ENCODE measurements at places on chromosomes 13 and 19. TPM values are rescaled to one million over a fixed set of nuclear protein-coding genes. Genes with fewer than 3 reads are reported as not detected.

The ACP7 gene
- not detected for polyA plus RNA-seq

The ZIM2 gene
- not detected for polyA plus RNA-seq

GRCh38 chr13:64529874-64530485 lies 2700.2 kb downstream of the PCDH9 start:
- DNase-seq, result no peak

The ZNF587B gene
- polyA plus RNA-seq, result 3.7 TPM

DNA sequence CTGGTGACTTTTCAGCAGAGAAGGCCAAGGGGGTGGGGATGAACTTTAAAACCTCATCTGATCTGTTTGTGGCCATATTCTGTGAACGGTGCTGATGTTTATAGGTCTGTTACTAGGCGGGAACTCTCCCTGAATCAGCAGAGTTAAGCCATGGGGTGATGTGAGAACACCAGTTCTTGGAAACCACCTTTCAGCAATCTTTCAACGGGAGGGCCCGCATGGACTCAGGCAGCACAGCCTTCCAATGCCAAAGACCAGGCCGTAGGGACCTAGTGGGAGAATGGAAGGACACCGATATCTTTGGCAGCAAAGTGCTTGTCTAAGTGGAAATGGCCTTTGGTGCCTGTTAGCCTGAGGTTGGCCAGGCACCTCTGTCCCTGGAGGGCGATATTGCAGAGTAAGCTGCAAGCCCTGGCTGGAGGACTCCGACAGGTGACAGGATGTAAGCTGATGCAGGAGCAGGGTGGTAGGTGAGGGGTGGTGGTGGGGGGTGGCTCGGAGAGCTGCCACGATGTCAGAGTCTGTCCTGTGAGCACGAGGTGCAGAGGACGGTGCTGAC lies 57.0 kb downstream of the ERCC5 start:
- no peak for DNase-seq

The LRP3 gene
- 25.7 TPM for polyA plus RNA-seq

DNA sequence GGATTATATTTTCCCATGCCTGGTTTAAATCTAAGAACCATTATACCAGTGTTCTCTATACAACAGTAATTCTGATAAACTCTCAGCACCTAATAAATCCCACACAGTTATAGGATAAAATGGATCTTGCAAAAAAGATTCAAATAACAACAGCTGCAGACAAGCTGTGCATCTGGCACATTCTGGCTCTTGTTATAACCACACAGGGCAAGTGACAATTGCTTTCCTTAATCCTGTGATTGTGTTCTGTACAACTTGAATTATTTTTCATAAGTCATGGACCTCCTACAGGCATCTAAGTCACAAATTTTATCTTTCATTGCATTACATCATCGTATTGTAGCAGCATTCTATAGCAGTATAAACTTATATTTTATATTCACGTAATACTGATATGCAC lies 948.3 kb downstream of the SLITRK1 start:
- no peak for DNase-seq

GRCh38 chr13:74117207-74117705 lies 16.9 kb downstream of the KLF12 start:
- DNase-seq, result no peak

GRCh38 chr13:61110732-61111131 lies 304.9 kb downstream of the PCDH20 start:
- DNase-seq, result no peak

The KLK2 gene
- not detected for polyA plus RNA-seq

- no peak for DNase-seq
Measured at GRCh38 chr13:32932376-32932775, 83.8 kb upstream of the KL start.

GRCh38 chr19:12199757-12200419 lies 37.0 kb downstream of the ZNF136 start:
- no peak for DNase-seq

DNA sequence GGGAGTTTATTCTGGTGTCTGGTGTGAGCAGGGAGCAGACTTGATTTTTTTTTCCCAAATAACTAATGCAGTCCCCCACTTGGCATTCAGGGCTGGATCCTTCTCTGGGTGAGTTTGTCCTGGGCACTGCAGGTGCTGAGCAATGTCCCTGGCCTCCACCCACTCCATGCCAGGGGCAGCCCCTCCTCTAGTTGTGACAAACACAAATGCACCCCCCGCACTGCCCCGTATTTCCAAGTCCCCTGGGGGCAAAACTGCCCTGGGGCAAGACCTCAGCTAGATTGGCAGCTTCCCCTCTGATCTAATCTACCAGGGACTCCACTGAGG lies 6.4 kb downstream of the MOB3A start:
- DNase-seq, result no peak

- DNase-seq, result no peak
Measured at GRCh38 chr13:27631156-27631555, 9.5 kb downstream of the POLR1D start.

DNA sequence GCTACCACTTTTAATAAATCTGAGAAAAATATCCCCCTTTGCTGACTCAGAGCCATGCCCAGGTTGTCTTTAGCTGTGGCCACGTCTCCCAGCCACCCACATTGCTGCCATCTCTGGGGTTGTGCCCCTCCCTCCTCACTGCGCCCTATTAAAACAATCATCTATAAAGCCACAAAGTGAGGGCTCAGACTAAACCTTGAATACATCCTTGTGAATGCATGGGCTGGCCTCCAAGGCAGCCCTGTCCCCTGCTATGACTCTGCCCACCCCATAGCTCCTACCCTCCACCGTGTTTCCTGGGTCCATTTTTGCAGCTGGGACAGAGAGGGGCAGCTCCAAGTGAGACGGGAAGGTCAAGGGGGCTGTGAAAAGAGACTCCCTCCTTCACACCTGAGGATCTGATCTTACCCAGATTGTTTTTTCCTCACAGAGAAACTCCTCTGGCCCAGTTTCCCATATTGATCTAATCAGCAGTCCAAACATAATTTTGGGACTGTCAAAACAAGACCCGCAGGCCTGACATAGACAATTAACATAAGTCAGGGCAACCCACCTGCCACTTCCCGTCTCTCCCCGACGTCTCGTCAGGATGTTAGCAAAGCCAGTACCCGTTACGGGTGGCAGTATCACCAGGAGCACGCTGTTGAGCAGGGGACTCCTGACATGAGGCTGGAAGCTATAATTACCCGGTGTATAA lies 199.0 kb downstream of the KATNAL1 start:
- DNase-seq, result no peak

The ADAMTSL5 gene
- 13.4 TPM for polyA plus RNA-seq

- no peak for DNase-seq
Measured at GRCh38 chr19:53671663-53672062, 39.9 kb downstream of the DPRX start.

GRCh38 chr13:28623782-28624706 lies 34.9 kb upstream of the POMP start:
- peak; percentile 40 for DNase-seq

All from IMR-90 (cell line).